SW480 (cell line): ENCODE measurements at places on chromosomes 6 and 20.
A peak's percentile ranks its signal among the peaks of the same experiment; 100 is the strongest.

DNA sequence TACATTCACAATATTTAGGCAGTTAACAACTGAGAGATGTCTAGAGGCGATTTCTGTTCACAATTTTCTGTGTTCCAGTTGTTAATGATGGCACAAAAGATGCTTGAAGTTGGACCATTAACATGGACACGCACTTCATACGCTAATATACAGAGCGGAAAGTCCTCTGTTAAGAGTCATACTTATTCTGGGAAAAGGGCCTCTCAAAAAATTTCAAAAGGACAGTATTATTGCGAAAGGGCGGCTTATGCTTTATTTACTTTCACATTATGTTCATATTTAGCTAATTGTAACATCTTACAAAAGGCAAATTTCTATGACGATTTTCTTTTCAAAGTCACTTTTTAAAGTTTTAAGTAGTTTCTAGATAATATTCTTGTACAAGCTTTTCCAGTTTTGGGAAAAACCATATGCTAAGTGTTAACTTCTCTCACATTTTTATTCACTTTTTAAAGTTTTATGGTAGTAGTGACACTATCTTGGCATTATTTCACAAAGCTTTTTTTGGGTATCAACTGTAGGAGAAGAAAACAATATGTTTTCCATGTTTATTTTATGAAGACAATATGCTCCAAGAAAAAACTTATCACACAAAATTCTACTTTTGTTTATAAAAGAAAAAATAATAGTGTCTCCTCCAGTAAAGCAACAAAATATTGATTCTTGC is 62.3 kb downstream of the MAP7 start:
- DNase-seq = no peak

DNA sequence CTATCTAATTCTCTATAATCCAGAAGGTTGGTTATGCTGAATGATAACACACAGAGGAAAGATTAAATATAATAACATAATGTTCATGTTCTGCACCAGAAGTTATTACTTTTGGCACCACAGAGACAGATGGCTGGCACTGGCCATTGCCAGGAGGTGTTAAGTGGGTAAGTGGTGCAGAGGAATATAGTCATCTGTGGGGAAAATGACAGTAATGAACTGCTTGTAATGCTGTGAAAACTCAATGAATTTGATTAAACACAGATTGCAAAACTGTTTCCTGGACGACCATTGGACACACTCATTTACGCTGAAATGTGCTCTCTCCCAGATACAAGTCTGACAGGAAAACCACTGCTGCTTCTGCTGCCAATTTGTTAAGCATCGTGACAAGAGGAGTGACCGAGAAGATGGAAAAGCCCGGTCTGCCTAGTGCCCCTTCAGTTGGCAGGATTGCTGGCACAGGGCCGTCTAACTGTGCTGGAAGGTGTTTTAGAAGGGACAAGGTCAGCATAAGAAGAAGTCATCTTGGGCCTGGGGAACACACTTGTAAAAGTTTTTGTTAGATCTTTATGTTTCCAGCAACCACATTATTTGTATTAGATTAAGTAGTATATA is 567.4 kb downstream of the CBLN4 start:
- DNase-seq = no peak

GRCh38 chr6:126738146-126738545 is 380.3 kb upstream of the RSPO3 start:
- DNase-seq = no peak

GRCh38 chr20:46828471-46828870 is 66.2 kb upstream of the EYA2 start:
- no peak for DNase-seq

GRCh38 chr6:43630980-43631619 is 2.0 kb upstream of the GTPBP2 start:
- DNase-seq = no peak

DNA sequence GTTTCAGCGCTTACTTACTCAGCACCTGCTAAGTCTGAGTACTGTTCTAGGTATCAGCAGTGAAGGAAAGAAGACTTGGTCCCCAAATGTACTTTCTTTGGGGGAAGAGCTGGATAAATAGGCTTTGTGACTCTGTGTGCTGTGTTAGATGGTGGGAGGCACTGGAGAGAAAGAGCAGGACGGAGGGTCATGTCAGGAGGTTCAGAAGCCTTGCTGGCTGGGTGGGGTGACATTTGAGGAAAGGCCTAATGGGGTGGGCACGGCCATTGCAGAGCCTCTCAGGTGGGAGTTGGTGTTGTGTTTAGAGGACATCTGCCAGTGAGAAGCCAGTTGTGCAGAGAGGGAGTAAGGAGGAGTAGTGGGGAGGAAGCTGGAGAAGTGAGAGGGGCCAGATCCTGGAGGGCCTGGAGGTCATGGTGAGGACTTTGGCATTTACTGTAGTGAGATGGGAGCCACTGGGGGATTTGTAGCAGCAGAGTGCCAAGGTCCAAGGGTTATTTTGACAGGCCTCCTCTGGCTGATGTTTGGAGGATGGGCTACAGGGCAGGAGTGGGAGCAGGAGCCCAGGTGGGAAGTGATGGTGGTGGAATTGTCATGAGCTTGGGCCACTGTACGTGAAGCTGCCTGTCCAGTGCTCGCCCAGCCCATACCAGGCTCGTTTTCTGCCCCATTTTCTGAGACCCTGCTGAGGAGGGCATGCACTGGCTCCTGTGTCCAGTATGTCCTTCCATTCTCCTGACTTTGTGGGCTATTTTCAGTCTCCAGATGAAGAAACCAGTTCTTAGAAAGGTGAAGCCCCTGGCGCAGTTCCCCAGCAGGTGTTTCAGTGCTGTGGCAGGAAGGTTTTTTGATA is 886 bp downstream of the SDCBP2 start:
- DNase-seq = no peak

- DNase-seq = no peak
Observed at GRCh38 chr6:14016432-14016831, 91.7 kb downstream of the RNF182 start.

DNA sequence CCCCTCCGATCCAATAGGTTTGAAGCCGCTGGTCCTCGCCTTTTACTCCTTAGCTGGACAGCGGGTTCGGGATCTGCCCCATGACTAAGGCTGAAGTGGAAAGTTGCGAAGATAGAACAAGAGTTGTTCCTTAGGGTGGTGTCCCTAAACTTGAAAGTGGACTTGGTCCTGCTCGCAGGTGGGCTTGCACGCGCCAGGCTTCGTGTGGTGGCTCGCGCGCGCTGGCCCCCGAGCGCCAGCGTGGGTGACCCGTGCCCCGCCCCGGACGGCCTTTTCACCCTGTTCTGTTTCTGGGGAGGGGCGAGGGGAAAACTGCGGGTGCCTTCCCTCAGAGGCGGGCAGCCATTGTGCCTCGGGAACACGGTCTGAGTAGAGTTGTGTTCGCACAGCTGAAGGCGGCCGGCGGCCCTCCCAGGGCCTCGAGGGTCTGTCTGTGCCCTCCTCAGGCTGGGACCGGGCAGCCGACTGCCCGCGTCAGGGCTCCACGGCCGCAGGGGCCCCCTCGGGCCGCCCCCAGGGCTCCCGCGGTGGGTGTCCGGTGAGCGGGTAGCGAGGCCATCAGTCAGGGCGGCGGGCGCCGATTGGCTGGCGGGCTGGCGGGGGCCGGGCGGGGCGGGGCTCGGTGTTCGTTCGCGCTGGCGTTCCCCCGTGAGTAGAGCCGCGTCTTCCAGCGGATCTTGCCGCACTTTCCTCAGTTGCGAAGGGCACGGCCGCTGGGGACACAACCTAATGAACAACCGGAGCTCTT is 33.0 kb downstream of the RREB1 start:
- peak; percentile 59 for DNase-seq

GRCh38 chr20:31452575-31452974 is 12.1 kb downstream of the DEFB123 start:
- no peak for DNase-seq

GRCh38 chr6:156434795-156435190 is 342.4 kb upstream of the ARID1B start:
- DNase-seq = no peak

DNA sequence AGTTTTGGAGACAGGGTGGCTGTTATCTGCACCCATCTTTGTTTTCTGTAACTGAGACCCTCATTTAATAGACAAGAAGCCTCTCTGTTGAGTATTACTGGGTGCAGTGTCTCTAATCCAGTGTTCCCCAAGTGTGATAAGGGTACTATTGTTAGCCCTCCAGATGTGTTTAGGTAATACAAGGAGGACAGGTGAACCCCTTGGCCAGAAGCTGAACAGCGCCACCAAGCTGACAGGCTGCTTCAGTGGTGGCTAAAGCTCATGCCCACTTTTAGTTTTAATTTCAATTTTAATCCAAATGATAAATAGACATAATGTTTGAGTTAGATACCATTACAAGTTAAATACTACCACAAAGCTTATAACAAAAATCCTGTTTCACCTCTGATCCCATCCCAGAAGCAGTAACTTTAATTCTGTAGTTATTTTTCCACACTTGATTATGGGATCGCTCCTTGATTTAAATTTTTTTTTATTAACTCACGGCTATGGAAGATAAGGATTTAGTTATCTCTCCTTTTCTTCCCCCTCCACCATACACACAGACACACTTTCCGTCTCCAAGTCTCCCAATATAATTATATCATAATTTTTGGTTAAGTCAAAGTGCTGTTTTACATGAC is 8.4 kb upstream of the STK35 start:
- DNase-seq = peak; percentile 63

GRCh38 chr20:38473367-38473795 is 738 bp downstream of the RALGAPB start:
- DNase-seq = peak; percentile 67

DNA sequence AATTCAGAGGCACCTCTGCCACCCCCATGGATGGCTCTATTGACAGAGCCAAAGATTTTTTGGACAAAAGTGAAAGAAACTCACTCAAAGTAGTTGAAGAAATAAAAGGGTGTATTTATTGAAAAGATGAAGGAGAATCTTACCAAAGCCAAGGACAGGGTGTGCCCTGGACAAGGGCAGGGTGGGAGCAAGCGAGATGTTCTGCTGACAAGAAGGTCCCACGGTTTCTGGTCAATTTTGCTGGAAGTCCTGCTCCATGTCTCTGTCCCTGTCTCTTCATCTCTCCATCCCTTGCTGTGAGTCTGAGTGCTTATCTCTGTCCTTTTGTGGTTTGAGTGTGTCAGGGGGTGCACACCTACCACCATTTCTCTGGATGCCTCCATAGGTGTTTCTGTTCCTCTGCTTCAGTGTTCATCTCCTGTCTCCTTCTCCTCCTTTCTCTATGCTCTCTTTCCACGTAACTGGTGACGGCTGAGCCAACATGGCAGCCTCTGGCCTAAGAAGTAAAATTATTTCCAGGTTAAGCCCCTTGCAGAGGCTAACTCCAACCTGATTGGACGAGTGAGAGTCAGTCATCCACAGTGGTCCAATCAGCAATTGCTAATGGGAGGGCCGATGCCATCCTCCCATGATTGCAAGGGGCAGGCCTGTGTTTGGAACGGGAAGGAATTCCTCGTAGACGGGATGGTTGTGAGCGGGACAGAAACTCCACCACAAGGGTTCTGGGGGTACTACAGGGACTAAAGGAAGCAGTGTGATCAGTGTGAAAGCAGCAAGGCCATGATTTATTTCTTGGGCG is 502.1 kb upstream of the CDH4 start:
- no peak for DNase-seq

DNA sequence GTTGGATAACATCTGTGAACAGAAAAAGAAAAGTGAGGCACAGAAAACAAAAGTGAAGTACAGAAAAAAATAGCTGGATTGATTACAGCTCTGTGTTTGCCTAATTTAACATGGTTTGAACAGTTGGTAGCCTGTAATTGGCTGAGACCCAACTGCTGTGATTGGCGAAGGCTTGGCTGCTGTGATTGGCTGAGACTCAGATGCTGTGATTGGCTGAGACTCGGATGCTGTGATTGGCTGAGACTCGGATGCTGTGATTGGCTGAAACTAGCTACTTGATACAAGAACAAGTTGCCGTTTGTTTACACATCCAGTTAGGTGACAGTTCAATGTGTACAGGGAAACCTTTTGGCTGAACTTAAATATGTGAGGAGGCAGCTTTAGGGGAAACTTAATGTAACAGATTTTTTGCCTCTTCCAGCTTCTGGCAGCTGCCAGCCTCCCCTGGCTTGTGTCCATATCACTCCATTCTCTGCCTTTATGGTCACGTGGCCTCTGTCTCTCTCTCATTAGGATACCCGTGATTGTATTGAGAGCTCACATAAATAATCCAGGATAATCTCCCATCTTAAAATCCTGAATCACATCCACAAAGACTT is 223.4 kb upstream of the FOXA2 start:
- DNase-seq = no peak

GRCh38 chr6:83518816-83519480 is 6.6 kb downstream of the PRSS35 start:
- DNase-seq = no peak

DNA sequence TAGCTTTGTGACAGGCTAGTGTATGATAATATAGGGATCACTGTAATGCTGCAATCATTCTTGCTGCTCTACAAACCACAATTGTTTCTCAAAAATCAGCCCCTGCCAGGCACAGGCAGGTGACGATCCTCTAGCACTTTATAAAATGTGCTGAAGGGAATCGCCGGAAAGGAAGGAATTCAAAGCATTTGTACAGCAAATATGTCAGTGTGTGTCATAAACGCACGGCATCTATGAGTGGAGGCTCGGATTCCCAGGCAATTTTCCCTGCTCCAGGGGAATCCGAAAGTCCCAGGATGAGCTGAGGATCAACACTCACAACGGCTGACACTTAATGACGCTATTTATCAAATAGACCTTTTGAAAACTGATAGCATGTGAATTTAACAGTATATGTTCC is 1.4 kb downstream of the PHACTR1 start:
- DNase-seq = peak; percentile 5

DNA sequence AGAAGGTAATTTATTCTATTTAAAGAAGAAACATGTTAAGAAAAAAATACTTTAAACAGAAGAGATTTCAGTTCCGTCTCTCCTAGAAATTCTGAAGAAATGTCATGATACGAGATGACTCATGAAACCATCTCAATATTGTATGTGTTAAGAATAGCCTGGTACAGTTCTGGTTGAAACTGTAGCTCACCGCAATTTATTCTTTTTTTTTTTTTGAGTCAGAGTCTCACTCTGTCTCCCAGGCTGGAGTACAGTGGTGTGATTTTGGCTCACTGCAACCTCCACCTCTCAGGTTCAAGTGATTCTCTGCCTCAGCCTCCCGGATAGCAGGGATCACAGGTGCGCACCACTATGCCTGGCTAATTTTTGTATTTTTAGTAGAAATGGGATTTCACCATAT is 103.3 kb downstream of the ARHGAP18 start:
- no peak for DNase-seq

DNA sequence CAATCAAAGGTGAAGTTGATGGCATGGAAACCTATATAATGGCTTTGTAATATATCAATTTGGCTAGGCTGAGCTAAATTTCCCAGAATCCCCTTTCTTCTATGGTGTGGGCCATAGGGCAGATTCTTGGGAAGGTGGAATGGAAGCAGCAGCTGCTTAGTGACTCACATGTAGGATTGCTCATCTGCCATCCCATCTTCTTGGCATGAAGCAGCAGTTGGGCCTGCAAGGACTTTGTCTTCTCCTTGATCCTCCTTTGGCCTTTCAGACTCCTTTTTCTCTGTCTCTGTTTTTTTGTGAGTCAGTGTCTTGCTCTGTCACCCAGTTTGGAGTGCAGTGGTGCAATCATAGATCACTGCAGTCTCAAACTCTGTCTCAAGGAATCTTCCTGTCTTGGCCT is 52.6 kb upstream of the CEP162 start:
- no peak for DNase-seq

- DNase-seq = no peak
Observed at GRCh38 chr6:45478240-45478639, 100.5 kb upstream of the SUPT3H start.

- DNase-seq = peak; percentile 93
Observed at GRCh38 chr20:62977613-62978560, 25.4 kb downstream of the SLC17A9 start.
